ENCODE measurements at places on chromosomes 6 and 20.

- H3K36me3 ChIP-seq, result peaks cover 28% of the 10 kb centered on the region
- H3K4me1 ChIP-seq, result peaks cover 11% of the 10 kb centered on the region
- no peak overlapping the region for H3K27ac ChIP-seq
- no peak overlapping the region for H3K4me3 ChIP-seq
- DNase-seq, result no peak
Measured at GRCh38 chr6:22057962-22058361, 238.9 kb downstream of the PRL start.

GRCh38 chr6:157539421-157539822 lies 158.4 kb downstream of the ZDHHC14 start:
- no peak for DNase-seq
- H3K4me1 ChIP-seq, result peaks cover 21% of the 10 kb centered on the region
- no peak overlapping the region for H3K4me3 ChIP-seq
- no peaks in the 10 kb centered on the region for H3K36me3 ChIP-seq

DNA sequence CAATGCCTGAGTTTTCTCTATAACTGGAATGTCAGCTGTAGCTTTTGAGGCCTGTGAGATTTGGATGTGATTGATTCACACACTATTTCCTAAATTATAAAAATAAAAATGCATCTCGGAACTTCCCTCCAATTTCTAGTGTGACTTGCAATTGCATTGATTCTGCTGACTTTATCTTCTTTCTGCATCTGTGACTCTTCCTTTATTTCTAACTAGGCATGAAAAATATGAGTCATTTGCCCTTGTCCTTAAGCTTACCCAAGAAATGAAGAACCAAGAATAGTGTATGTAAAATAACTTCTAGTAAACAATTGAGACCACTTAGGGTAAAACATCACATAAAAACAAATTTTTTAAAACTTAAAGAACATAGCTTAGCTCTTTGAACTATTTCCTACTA lies 12.9 kb downstream of the OR2J2 start:
- no peak overlapping the region for H3K4me3 ChIP-seq
- DNase-seq, result no peak
- no peaks in the 10 kb centered on the region for H3K4me1 ChIP-seq
- H3K27me3 ChIP-seq, result peaks cover 27% of the 10 kb centered on the region

- no peak for DNase-seq
- H3K27ac ChIP-seq, result no peak overlapping the region
- peaks cover 3% of the 10 kb centered on the region for H3K27me3 ChIP-seq
Measured at GRCh38 chr20:18879262-18879661, 65.7 kb downstream of the SCP2D1 start.

GRCh38 chr20:22821081-22821727 lies 213.9 kb upstream of the SSTR4 start:
- H3K27me3 ChIP-seq, result peaks cover 40% of the 10 kb centered on the region
- H3K4me3 ChIP-seq, result peak overlapping the region; percentile 36
- H3K27ac ChIP-seq, result peak overlapping the region; percentile 5
- no peaks in the 10 kb centered on the region for H3K36me3 ChIP-seq
- DNase-seq, result no peak

DNA sequence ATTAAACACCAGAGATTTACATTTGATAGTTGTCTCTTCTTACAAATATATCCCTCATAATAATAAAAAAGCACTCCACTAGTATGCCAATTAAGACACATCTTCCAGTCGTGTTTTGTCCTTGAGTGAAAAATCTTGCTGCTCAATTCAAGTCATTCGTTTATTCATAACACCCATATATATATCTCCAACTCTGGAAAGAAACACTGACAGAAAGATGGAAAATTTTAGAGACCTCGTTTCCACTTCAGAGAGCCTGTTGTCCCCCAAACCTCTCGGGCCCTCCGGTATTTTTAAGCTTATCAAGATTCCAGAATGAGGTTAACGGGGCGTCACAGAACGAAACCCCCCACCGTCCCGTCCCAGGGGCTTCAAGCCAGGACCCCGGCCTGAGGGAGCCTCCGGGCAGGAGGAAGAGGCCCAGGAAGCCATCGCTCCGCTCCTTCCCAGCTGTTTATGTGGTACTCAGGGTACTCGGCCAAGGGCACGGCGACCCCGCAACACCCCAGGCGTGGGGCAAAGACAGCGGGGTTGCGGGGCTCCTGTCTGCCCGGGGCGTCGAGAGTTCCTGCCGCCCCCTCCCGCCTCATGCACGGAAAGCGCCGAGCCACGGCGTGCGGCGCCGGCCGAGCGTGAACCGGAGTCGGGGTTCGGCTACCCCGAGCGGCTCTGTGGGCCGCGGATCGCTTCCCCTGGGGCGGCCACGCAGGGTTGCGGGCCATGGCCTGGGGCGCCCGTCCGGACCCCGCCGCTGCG lies 623 bp upstream of the SNX9 start:
- H3K36me3 ChIP-seq, result no peaks in the 10 kb centered on the region
- no peaks in the 10 kb centered on the region for H3K27me3 ChIP-seq
- DNase-seq, result no peak
- peak overlapping the region; percentile 76 for H3K4me3 ChIP-seq
- peak overlapping the region; percentile 79 for H3K27ac ChIP-seq

- H3K27me3 ChIP-seq, result no peaks in the 10 kb centered on the region
- H3K4me1 ChIP-seq, result peaks cover 34% of the 10 kb centered on the region
- no peak overlapping the region for H3K4me3 ChIP-seq
Measured at GRCh38 chr20:50301165-50301564, 110.5 kb downstream of the CEBPB start.

DNA sequence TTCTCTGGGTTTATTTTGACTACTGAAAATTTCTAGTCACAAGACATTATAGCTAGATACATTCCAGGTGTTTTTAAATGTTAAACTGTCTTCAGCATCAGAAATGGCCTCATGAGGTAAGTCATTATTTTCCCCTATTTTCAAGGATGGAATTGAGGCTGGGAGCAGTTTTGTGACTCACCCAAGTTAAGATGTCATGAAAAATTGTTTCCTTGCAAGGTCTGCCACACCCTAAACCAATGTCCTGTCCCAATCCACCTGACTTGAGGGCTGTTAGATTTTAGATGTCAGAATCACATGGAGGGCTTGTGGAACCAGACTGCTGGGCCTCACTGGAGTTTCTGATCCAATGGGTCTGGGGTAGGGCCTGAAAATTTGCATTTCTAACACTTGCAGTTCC lies 16.9 kb downstream of the SLC22A3 start:
- H3K36me3 ChIP-seq, result no peaks in the 10 kb centered on the region
- H3K27ac ChIP-seq, result no peak overlapping the region
- H3K4me1 ChIP-seq, result no peaks in the 10 kb centered on the region
- no peak overlapping the region for H3K4me3 ChIP-seq
- DNase-seq, result no peak

DNA sequence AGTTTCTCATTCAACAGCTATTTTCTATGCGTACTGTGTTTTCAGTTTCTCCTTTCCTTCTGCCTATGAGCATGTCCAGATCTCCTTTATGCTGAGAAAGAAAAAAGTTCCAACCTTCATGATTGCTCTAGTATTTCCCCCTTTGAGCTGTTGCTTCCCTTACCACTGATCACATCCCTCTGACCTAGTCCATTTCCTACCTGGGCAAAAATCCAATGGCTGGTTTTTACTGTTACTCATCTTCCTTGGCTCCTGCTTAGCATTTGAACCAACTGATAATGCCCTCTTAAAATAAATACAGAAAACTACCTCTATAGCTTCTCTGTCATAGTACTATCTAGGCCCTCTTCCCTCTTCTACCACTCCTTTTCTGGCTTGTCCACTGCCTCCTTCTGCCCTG lies 6.0 kb downstream of the RFX6 start:
- DNase-seq, result no peak
- no peak overlapping the region for H3K4me3 ChIP-seq
- no peaks in the 10 kb centered on the region for H3K4me1 ChIP-seq

- H3K27me3 ChIP-seq, result no peaks in the 10 kb centered on the region
- H3K36me3 ChIP-seq, result no peaks in the 10 kb centered on the region
- no peak overlapping the region for H3K4me3 ChIP-seq
- H3K4me1 ChIP-seq, result no peaks in the 10 kb centered on the region
Measured at GRCh38 chr6:46772762-46773161, 20.4 kb upstream of the MEP1A start.

DNA sequence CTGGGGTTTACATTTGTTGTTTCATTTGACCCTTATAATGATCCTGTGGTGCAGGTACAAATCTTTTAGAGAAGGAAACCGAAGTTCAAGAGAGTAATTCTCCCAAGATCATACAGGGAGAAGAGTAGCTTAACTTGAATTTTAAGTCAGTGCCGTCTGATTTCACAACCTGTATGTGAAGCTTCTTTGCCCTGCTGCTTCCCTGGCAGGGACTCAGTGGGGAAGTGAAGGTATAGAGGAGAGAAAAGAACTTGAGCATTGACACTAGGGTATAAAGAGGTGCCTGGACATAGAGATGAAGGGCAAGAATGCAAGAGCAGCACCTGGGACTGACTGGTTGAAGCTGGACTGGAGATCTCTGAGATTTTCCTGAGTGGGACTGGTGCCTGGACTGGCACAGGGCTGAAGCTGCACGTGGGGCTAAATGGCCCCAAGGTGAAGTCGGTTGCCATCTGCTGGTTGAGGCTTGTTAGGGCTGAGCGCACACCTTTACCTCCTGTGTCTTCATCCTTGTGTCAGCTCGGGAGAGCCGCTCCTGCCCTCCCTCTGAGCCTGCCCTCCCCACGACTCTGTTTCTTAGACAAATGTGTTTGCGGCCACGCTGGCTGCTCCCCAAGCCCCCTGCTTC lies 41.8 kb downstream of the FARS2 start:
- no peak overlapping the region for H3K27ac ChIP-seq
- H3K27me3 ChIP-seq, result no peaks in the 10 kb centered on the region
- no peak for DNase-seq
- peaks cover 3% of the 10 kb centered on the region for H3K36me3 ChIP-seq

- no peaks in the 10 kb centered on the region for H3K36me3 ChIP-seq
- no peak overlapping the region for H3K27ac ChIP-seq
- no peaks in the 10 kb centered on the region for H3K27me3 ChIP-seq
- no peak overlapping the region for H3K4me3 ChIP-seq
- H3K4me1 ChIP-seq, result peaks cover 6% of the 10 kb centered on the region
Measured at GRCh38 chr6:35746516-35746915, 9.7 kb downstream of the ARMC12 start.

DNA sequence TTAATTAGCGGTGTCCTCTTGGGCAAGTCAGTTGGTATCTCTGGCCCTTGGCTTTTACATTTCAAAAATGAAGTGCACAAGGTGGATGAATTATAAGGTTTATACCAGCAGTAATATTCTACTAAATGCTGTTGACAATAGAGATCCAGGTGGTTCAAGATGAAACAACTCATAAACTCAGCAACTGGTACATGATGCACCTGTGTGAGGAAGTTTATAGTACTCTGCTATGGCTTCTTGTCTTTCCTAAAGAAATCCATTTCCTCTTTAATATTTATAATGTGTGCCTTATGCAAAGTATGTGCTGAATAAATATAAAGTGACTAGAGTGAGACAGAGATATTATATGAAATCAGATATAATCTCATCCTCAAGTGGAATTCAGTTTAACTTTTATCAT lies 48.5 kb downstream of the ADGRG6 start:
- no peaks in the 10 kb centered on the region for H3K27me3 ChIP-seq
- H3K4me3 ChIP-seq, result no peak overlapping the region

- peaks cover 48% of the 10 kb centered on the region for H3K27me3 ChIP-seq
- H3K4me1 ChIP-seq, result no peaks in the 10 kb centered on the region
- H3K4me3 ChIP-seq, result no peak overlapping the region
Measured at GRCh38 chr20:18052856-18053255, 4.9 kb downstream of the OVOL2 start.

GRCh38 chr6:29924731-29925130 lies 17.6 kb upstream of the HLA-A start:
- H3K4me1 ChIP-seq, result no peaks in the 10 kb centered on the region
- peaks cover 31% of the 10 kb centered on the region for H3K27me3 ChIP-seq
- H3K36me3 ChIP-seq, result no peaks in the 10 kb centered on the region
- H3K27ac ChIP-seq, result no peak overlapping the region
- H3K4me3 ChIP-seq, result no peak overlapping the region
- no peak for DNase-seq

- DNase-seq, result no peak
- H3K27me3 ChIP-seq, result no peaks in the 10 kb centered on the region
- peak overlapping the region; percentile 51 for H3K4me3 ChIP-seq
Measured at GRCh38 chr6:106626485-106626884, 2.8 kb downstream of the RTN4IP1 start.

GRCh38 chr6:12185081-12185673 lies 105.0 kb upstream of the EDN1 start:
- DNase-seq, result no peak
- no peaks in the 10 kb centered on the region for H3K4me1 ChIP-seq
- no peaks in the 10 kb centered on the region for H3K36me3 ChIP-seq
- no peak overlapping the region for H3K4me3 ChIP-seq
- H3K27me3 ChIP-seq, result no peaks in the 10 kb centered on the region
- no peak overlapping the region for H3K27ac ChIP-seq

- DNase-seq, result no peak
- H3K27ac ChIP-seq, result no peak overlapping the region
- H3K36me3 ChIP-seq, result no peaks in the 10 kb centered on the region
- H3K27me3 ChIP-seq, result peaks cover 11% of the 10 kb centered on the region
- peak overlapping the region; percentile 26 for H3K4me3 ChIP-seq
Measured at GRCh38 chr6:13181393-13181792, 146.9 kb downstream of the TBC1D7 start.

GRCh38 chr6:2529211-2529719 lies 221.5 kb downstream of the MYLK4 start:
- H3K4me3 ChIP-seq, result no peak overlapping the region
- no peak overlapping the region for H3K27ac ChIP-seq
- peaks cover 3% of the 10 kb centered on the region for H3K4me1 ChIP-seq

GRCh38 chr6:90464507-90464906 lies 122.4 kb downstream of the MAP3K7 start:
- peaks cover 12% of the 10 kb centered on the region for H3K4me1 ChIP-seq
- H3K4me3 ChIP-seq, result no peak overlapping the region
- no peak for DNase-seq
- no peaks in the 10 kb centered on the region for H3K36me3 ChIP-seq
- no peak overlapping the region for H3K27ac ChIP-seq
- H3K27me3 ChIP-seq, result no peaks in the 10 kb centered on the region

DNA sequence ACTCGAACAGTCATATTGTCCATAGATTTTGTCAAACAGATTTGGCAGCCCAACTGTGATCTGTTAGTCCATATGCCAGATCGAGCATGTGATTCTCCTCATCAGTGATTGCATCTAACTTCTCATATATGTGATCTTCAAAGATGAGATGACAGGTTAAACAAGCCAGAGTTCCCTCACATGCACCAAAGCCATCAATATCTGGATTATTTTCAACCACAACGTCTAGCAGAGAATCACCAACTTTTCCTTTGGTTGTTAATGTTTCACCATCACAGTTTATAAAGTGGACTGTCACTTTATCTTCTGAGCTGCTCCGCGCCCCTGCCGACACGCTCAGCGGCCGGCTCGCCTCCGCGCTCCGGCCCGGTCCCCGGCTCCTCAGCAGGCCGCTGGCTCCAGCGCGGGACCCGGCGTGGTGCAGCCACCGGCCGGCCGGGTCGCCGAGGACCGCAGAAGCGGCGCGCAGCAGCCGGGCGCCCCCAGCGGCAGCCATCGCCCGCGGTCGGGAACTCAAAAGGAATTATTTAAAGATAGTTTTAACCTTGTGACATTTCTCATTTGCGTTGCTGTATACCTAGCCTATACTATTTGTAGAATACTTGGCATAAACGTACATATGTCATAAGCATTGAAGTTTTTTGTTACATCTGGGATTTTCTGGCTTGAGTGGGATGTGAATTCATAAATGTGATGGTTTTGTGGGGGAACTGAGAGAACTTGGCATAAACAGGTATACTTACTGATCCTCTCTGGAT lies 40.1 kb upstream of the DYNLRB1 start:
- no peaks in the 10 kb centered on the region for H3K27me3 ChIP-seq
- peaks cover 10% of the 10 kb centered on the region for H3K4me1 ChIP-seq
- H3K27ac ChIP-seq, result no peak overlapping the region
- DNase-seq, result no peak
